Activated T-cell treated with anti-CD3 and anti-CD28 coated beads, Interleukin-2, amount 50 U/mL, for 72 hours (primary cell): ENCODE measurements at places on chromosomes 2 and 18. TPM values are rescaled to one million over a fixed set of nuclear protein-coding genes. Genes with fewer than 3 reads are reported as not detected.

DNA sequence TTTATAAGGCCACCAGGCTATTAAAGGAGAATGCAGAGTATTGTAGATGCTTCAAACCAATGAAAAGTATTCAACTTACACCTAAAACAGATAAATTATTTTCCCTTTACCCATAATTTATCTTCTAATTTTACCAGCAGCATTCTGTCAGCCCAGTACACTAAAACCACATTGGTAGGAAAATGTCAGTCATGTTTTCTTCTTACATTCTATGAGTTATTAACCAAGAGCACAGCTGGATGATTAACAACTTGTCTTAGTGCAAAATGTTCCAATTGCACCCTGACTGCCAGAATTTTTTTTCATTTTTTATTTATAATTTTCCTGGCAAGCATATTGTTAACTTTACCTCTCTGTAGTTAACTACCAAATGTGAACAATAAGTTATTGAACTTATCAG is 79.0 kb upstream of the WDR75 start:
- H3K27ac ChIP-seq = no peak overlapping the region
- H3K36me3 ChIP-seq = no peaks in the 10 kb centered on the region
- H3K27me3 ChIP-seq = no peaks in the 10 kb centered on the region
- peaks cover 18% of the 10 kb centered on the region for H3K4me1 ChIP-seq
- DNase-seq = no peak
- no peak overlapping the region for H3K4me3 ChIP-seq

- no peaks in the 10 kb centered on the region for H3K4me1 ChIP-seq
- H3K27ac ChIP-seq = no peak overlapping the region
- H3K4me3 ChIP-seq = no peak overlapping the region
- DNase-seq = no peak
These were observed 52.6 kb upstream of the AFF3 start for GRCh38 chr2:100194951-100195350.

- no peak for DNase-seq
- H3K36me3 ChIP-seq = no peaks in the 10 kb centered on the region
These were observed 127.8 kb upstream of the SYT4 start for GRCh38 chr18:43405097-43405496.

GRCh38 chr2:74028741-74029140 is 44.0 kb downstream of the TET3 start:
- H3K36me3 ChIP-seq = peaks cover 2% of the 10 kb centered on the region
- H3K4me1 ChIP-seq = peaks cover 75% of the 10 kb centered on the region
- no peak for DNase-seq
- H3K4me3 ChIP-seq = no peak overlapping the region
- H3K27ac ChIP-seq = no peak overlapping the region

DNA sequence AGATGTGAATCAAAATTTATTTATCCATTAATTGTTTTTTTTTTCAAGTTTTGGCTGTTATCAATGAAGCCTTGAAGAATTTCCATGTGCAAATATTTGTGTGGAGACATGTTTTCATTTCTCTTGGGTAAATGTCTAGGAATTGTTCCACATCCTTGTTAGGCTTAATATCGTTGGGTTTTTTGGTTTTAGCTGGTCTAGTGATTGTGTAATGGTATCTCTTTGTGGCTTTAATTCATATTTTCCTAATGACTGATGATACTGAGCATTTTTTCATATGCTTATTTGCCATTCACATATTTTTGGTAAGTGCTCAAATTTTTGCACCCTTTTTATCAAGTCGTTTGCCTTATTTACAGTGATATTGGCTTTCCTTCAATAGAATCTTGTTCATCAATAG is 250.3 kb upstream of the EPHA4 start:
- no peaks in the 10 kb centered on the region for H3K36me3 ChIP-seq
- H3K4me3 ChIP-seq = no peak overlapping the region
- H3K27me3 ChIP-seq = no peaks in the 10 kb centered on the region
- no peak overlapping the region for H3K27ac ChIP-seq

DNA sequence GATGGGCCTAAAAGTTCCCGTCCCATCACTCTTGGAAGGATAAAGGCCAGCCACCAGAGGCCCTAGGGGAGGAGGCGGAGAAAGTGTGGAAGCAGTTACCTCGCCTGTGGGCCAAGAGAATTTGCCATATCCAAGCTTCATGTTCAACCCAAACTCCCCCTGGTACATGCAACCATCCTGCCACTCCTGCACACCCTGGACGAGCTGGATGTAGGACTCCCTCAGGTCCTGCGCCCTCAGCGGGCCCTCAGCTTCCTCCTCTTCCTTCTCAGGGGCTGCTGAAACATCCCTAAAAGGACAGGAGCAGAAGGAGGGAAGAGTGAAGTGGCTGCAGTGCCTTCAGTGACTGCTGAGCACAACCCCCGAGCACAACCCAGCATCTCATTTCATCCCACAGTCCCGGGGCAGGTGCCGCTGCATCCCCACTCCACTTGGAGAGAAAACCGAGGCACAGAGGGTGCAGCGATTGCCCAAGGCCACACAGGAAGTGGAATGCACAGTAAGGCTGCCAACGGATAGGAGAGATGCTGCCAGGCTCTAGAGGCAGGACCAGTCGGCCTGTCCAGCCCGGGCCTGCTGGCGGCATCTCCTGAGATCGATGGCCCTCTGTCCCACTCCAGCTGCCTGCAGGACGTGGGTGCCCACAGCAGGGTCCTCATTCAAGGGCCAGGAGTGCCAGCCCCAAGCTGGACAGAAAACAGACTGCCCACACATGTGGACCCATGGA is 2.9 kb downstream of the ANKMY1 start:
- no peak overlapping the region for H3K4me3 ChIP-seq
- DNase-seq = no peak
- peaks cover 10% of the 10 kb centered on the region for H3K36me3 ChIP-seq
- H3K4me1 ChIP-seq = peaks cover 31% of the 10 kb centered on the region
- H3K27ac ChIP-seq = no peak overlapping the region

GRCh38 chr2:177393203-177393755 is 706 bp downstream of the AGPS start:
- no peak for DNase-seq
- peak overlapping the region; percentile 96 for H3K4me3 ChIP-seq
- H3K36me3 ChIP-seq = peaks cover 6% of the 10 kb centered on the region
- H3K27ac ChIP-seq = peak overlapping the region; percentile 94
- no peaks in the 10 kb centered on the region for H3K27me3 ChIP-seq

GRCh38 chr2:175004730-175004979 is 526 bp downstream of the CHN1 start:
- peaks cover 49% of the 10 kb centered on the region for H3K27me3 ChIP-seq
- no peaks in the 10 kb centered on the region for H3K4me1 ChIP-seq
- peaks cover 1% of the 10 kb centered on the region for H3K36me3 ChIP-seq

- H3K36me3 ChIP-seq = peaks cover 27% of the 10 kb centered on the region
- H3K27ac ChIP-seq = peak overlapping the region; percentile 83
- H3K27me3 ChIP-seq = no peaks in the 10 kb centered on the region
- peaks cover 3% of the 10 kb centered on the region for H3K4me1 ChIP-seq
These were observed 28.8 kb downstream of the RIF1 start for GRCh38 chr2:151438506-151438905.

DNA sequence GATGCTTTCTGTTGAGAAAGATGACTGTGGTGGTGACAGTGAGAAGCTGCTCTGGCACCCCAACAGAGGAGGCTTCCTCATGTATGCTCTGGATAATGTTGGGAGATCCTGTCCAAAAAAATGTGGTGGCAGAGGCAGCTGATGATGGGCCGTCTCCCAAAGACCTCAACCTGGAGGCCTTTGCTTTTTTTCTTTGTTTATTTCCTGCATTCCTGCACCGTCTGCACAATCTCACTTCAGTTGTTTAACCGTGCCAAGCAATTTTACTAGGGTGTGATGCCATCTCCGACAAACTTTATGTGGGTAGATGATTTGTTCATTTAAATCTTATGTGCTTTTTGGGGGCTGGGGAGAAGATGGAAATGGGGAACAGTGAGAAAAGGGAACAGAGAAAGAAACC is 62.2 kb upstream of the IGFBP5 start:
- H3K36me3 ChIP-seq = no peaks in the 10 kb centered on the region
- no peak overlapping the region for H3K4me3 ChIP-seq

DNA sequence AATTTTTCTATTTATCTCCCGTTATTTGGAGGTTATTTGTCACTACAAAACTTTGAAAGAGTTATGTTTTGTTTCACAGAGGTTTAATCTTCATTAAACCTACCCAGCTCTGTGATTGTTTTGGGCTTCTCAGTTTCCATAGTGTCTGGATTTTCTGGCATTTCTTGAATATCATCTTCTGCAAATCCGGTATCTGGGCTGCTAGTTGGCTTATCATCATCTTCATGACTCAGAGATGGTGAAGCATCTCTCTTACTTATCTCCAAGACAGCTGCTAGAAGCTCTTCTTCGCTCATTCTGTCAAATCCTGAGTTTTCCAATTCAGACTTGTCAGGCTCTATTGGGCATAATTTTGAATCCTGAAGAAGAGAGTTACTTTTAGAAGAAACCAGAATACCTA is 55.6 kb downstream of the VIL1 start:
- DNase-seq = no peak
- no peaks in the 10 kb centered on the region for H3K27me3 ChIP-seq
- H3K27ac ChIP-seq = no peak overlapping the region
- no peak overlapping the region for H3K4me3 ChIP-seq
- H3K36me3 ChIP-seq = peaks cover 3% of the 10 kb centered on the region

DNA sequence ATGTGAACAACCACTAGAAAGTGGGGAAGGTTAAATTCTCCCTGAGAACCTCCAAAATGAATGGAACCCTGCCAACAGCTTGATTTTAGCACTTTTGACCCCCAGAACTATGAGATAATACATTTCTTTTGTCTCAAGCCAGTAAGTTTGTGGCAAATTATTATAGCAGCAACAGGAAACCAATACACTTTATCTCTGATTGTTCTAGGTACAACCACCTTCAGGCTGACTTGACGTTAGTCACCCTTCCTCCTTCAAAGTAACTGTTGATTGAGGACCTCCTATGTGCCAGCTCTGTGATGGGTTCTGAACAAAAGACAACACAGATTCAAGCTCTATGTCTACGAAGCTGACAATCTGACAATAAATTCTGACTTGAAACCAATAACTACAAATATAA is 318.9 kb downstream of the NCKAP5 start:
- H3K4me1 ChIP-seq = no peaks in the 10 kb centered on the region
- no peaks in the 10 kb centered on the region for H3K27me3 ChIP-seq
- no peak for DNase-seq
- H3K36me3 ChIP-seq = no peaks in the 10 kb centered on the region
- H3K4me3 ChIP-seq = no peak overlapping the region
- no peak overlapping the region for H3K27ac ChIP-seq

GRCh38 chr18:49819823-49820671 is 6.7 kb upstream of the ACAA2 start:
- peak overlapping the region; percentile 94 for H3K27ac ChIP-seq
- H3K4me3 ChIP-seq = peak overlapping the region; percentile 51
- peak; percentile 56 for DNase-seq
- peaks cover 59% of the 10 kb centered on the region for H3K4me1 ChIP-seq
- peaks cover 3% of the 10 kb centered on the region for H3K36me3 ChIP-seq

- H3K36me3 ChIP-seq = no peaks in the 10 kb centered on the region
- H3K4me1 ChIP-seq = peaks cover 5% of the 10 kb centered on the region
These were observed 86.3 kb upstream of the NPAS2 start for GRCh38 chr2:100733391-100734187.

DNA sequence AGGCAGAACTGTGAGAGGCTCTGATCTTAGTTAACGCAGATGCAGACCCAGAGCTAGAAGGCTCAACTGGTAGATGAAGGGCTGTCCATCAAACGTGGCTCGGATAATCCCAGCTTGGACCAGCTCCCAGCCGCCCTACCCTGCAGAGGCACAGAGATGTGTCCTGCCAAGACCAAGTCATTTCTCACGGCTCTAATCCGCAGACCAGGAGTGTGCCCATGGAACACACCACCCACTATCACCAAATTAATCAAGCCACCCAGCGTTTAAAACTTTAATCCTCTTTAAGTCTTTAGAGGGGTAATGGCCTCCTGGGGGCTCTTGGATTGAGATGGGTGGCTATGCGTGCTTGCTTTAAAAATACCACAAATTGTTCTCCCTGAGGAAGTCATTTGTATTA is 17.5 kb downstream of the LYPD1 start:
- H3K4me3 ChIP-seq = no peak overlapping the region
- peaks cover 2% of the 10 kb centered on the region for H3K36me3 ChIP-seq
- H3K4me1 ChIP-seq = no peaks in the 10 kb centered on the region
- no peak overlapping the region for H3K27ac ChIP-seq

GRCh38 chr2:146602383-146602782 is 1242.4 kb upstream of the ACVR2A start:
- no peak overlapping the region for H3K4me3 ChIP-seq
- DNase-seq = no peak
- no peaks in the 10 kb centered on the region for H3K27me3 ChIP-seq
- H3K4me1 ChIP-seq = no peaks in the 10 kb centered on the region
- no peak overlapping the region for H3K27ac ChIP-seq

GRCh38 chr2:24287171-24287570 is 73.2 kb downstream of the ITSN2 start:
- peaks cover 14% of the 10 kb centered on the region for H3K4me1 ChIP-seq
- no peak overlapping the region for H3K4me3 ChIP-seq
- H3K36me3 ChIP-seq = peaks cover 3% of the 10 kb centered on the region

- no peaks in the 10 kb centered on the region for H3K36me3 ChIP-seq
- peaks cover 3% of the 10 kb centered on the region for H3K4me1 ChIP-seq
- H3K27ac ChIP-seq = no peak overlapping the region
- H3K4me3 ChIP-seq = no peak overlapping the region
These were observed 287.7 kb upstream of the ID2 start for GRCh38 chr2:8394131-8394530.

DNA sequence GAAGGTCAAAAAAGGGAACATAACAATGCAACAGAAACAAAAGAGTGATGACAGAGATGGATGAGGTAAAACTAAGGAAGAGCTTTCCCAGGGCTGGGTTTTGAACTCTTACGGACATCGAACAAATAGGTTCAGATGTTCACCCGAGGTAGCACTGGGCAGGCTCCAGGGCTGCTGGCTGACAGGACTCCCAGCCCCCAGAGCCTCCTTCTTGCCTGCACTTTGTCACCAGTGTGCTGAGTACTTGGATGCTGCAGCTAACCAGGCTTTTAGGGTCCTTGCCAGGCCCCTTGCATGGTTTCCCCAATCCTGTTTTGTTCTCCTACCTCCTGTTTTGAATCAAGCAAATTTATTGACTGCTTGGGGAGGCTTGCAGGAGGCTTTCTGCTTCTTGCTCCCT is 322.9 kb downstream of the DYSF start:
- H3K27ac ChIP-seq = no peak overlapping the region
- H3K4me1 ChIP-seq = no peaks in the 10 kb centered on the region
- no peak for DNase-seq
- no peaks in the 10 kb centered on the region for H3K36me3 ChIP-seq

- H3K36me3 ChIP-seq = no peaks in the 10 kb centered on the region
- no peak overlapping the region for H3K4me3 ChIP-seq
- no peak overlapping the region for H3K27ac ChIP-seq
- H3K27me3 ChIP-seq = no peaks in the 10 kb centered on the region
These were observed 329.6 kb downstream of the MBD2 start for GRCh38 chr18:53894675-53895442.

PROKR1 gene
- total RNA-seq = not detected

CD207 gene
- not detected for total RNA-seq

FKBP7 gene
- total RNA-seq = 3.0 TPM

STRN gene
- 34.1 TPM for total RNA-seq
